Urothelium cell line (cell line): ENCODE measurements at places on chromosomes 7 and 10.
A peak's percentile ranks its signal among the peaks of the same experiment; 100 is the strongest.

- DNase-seq = peak; percentile 57
Observed at GRCh38 chr10:23344241-23344841, at the start of gene C10orf67. Gene C10orf67, minus strand, starts transcription at chr10:23344797. Its CDS starts 23 bp downstream, at chr10:23344774.

- no peak for DNase-seq
Observed at GRCh38 chr10:129865413-129865812, 98.7 kb downstream of the EBF3 start.

DNA sequence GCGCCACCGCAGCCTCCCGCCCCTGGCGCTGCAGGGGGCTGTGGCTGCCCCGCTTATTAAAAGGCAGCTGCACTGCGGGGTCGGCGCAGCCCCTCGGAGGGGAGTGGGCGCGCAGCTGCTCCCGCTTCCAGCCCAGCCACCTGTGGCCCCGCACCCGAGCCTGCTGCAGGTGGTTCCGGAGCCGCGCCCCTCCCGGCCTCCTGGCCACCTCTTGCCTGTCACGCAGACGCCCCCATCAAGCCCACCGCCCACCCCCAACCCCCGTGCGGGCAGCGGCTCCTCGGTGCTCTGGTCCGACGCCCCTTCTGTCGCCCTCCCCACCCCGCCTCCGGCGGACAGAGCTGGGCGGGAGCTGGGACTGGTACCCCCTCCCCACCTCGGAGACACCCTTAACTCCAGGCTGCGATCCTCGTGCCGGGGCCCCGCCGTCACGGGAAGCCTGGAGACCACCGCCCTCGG, 549 bp downstream of the CALY start:
- DNase-seq = no peak

GRCh38 chr10:77563638-77564270, 73.9 kb downstream of the KCNMA1 start:
- no peak for DNase-seq

- no peak for DNase-seq
Observed at GRCh38 chr7:156652886-156653568, 12.5 kb downstream of the RNF32 start.

GRCh38 chr7:49774459-49775064, 1.1 kb downstream of the VWC2 start:
- peak; percentile 57 for DNase-seq

GRCh38 chr7:20825555-20825954, 38.9 kb upstream of the SP8 start:
- DNase-seq = no peak

DNA sequence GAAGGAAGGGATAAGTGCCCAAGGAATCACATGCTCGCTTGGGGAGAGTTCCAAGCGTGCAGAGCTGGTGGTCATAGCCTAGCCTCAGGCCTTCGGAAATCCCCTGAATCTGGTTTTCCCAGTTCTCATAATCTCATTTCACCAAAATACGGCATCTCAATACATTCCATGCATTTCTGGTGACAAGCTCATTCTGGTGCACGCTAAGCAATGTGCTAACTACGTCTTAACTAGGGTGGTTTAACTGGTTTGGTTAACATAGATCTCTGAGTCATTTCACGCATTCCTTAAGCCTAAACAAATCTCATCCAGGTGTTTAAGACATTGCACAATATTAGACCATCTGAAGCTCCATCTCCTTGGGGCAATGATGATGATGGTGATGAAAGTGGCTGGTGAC, 72.9 kb upstream of the STEAP1B start:
- DNase-seq = no peak

- peak; percentile 16 for DNase-seq
Observed at GRCh38 chr10:77104459-77104980, 533.1 kb downstream of the KCNMA1 start.

DNA sequence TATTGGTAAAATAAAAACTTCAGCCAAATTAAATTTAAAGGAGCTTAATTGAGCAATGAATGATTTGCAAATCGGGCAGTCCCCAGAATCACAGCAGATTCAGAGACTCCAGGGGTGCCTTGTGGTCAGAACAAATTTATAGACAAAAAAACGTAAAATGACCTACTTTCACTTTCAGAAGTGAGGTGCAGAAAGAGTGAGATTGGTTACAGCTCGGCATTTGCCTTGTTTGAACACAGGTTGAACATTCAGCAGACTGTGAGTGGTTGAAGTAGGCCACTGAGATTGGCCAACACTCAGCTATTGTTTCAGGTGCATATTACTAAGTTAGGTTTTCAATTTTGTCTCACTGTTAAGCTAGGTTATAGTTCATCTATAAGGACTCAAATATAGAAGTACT, 153.4 kb downstream of the BICC1 start:
- DNase-seq = no peak
